ENCODE measurements at places on chromosomes 3 and 15.

DNA sequence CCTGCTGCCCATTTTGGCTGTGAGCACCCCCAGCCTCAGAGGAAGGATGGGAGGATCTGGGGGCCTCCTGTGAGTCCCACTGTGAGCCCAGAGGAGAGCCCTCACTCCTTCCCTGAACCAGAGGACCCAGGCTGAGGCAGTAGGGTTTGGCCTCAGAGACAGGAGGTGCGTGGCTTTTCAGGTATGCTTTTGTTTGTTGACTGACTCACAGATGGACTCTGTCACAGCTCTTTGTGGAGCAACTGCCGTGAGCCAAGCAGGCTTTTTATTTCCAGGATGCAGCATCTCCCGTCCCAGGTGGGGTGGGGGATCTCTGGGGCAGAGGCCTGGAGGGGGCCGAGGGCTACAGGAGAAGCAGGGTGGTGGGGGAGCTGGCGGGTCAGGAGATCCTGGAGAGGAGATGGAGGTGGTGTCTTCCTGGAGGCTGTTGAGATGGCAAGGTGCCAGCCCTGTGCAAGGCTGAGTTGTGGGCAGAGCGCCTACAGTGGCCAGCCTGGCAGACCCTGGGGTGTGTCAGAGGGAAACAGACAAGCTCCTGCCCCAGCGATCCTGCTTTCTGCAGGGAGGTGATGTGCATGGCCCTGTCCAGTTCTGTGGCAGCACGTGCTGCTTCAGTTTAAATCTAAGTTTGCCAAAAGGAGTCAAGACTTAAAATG is 24.0 kb downstream of the PLXNA1 start:
- no peak for DNase-seq

DNA sequence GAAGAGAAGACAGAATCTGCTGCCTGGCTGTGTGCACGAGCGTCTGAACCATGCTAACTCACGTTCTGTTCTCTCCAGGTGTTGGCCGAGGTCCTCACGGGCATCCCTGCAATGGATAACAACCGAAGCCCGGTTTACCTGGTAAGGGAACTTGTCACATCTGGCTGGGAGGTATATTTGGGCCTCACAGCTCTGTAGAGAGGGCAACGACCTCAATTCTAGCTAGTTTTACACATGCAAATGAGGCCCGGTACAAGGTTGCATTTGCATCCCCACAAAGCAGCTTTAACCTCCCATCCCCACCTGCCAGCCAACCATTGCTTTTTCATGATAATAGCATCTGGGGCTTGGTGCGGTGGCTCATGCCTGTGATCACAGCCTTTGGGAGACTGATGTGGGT is 22.0 kb upstream of the TATDN2 start:
- DNase-seq, result no peak

- DNase-seq, result no peak
Observed at GRCh38 chr3:123287051-123287961, 85.6 kb downstream of the SEC22A start.

DNA sequence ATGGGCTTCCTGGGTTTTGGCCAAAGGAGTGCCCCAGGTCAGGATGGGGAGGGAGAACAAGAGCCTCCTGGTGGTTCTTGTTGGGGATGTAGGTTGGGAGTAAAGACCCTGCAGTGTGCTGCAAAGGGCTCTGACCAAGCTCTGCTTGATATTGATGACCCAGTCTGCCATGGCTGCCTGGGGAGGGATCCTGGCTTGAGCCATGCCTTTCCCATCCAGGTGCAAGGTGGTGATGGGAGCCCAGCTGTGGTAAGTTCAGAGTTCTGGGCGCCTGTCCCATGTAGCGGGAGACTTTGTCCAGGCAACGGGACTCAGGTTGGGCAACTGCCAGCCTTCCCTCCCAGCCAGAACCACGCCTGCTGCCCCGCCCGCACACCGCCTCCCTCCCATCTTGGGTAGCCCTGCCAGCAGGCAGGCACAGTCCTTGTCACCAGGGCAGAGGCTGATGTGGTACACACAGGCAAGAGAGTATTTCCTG is 2.6 kb downstream of the GNAI2 start:
- DNase-seq, result no peak

- no peak for DNase-seq
Observed at GRCh38 chr3:25820816-25821486, 31.1 kb downstream of the OXSM start.

DNA sequence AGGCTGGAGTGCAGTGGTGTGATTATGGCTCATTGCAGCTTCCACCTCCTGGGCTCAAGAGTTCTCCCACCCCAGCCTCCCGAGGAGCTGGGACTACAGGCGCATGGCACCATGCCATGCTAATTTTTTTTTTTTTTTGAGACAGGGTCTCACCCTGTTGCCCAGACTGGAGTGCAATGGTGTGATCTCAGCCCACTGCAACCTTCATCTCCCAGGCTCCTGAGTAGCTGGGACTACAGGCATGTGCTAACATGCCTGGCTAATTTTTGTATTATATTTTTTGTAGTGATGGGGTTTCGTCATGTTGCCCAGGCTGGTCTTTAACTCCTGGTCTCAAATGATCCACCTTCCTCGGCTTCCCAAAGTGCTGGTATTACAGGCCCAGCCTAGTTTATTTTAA is 4.0 kb downstream of the TEX9 start:
- DNase-seq, result no peak

- no peak for DNase-seq
Observed at GRCh38 chr15:44308415-44308814, 19.9 kb downstream of the GOLM2 start.

GRCh38 chr3:149658744-149659497 is 1.1 kb upstream of the WWTR1 start:
- DNase-seq, result no peak

DNA sequence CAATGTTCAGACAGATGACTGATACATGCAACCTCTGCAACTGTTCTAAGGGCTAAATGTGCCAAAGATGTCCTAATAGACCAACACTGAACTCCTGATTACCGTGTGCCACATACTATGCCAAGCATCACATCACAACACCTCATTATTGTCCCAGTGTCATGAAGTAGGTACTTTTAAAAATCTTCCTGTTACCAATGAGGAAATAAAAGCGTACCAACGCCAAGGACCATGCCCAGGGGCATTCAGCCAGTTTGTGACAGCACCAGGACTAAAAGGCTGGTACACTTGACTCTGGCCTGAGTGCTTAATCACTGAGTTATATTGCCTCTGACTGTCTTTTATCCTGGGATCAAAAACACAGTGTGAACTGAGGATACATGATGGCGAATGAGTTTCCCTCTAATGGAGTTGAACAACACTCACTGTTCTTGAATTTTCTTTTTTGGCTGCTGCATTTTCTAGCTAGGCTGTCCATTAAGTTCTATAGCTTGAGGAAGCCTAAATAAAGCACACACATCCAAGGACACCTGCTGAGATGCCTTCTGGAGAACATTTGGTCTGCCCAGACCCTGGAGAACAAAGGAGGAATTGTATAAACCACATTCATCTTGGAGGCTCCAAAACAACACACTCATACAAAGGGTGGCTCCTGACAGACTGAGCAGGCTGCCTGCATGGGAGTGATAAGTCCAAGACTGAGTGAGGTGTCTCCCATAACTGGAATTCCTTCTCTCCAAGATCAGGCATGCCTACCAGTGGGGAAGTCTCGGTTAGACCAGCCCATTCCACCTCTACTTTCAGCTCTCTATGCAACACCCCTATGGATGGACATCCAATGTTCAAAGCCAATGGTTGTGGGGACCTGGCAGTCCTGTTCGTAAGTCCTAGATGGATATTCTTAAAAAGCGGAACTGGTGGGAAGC is 126.7 kb upstream of the PRICKLE2 start:
- DNase-seq, result no peak

DNA sequence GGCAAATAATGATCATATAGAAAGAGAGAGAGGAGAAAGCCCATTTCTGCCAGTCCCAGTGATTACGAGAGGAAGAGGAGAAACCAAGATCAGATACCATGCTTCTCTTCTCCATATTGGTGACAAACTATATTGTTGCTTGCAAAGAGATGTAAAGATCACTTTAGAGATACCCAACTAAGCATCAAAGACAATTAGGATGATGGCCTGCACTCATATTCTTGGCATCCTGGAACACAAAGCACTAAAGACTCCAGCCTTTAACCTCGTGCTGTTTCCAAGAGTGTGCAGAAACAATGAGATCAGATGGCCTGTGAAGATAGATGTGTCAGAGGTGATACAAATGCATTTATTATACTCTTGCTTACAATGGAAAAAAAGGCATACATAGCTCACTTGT is 170.7 kb upstream of the TP63 start:
- no peak for DNase-seq

DNA sequence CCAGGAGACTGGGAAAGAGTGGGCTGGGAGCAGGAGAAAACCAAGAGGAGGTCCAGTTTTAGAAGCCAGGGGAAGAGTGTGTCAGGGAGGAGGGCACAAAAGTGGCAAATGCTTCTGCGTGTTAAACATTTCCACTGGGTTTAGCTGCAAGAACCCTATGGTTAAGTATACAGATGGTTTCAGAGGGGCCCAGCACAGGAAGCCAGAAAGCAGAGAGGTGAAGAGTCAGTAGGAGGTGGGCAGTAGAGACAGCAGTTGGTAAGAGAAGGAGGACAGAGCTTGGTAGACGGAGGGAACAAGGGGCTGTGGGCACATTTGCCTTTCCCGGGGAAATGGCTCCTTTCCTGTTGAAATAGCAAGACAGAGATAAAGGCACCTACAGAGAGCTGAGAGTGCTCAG is 133.8 kb downstream of the EPHB1 start:
- DNase-seq, result no peak

DNA sequence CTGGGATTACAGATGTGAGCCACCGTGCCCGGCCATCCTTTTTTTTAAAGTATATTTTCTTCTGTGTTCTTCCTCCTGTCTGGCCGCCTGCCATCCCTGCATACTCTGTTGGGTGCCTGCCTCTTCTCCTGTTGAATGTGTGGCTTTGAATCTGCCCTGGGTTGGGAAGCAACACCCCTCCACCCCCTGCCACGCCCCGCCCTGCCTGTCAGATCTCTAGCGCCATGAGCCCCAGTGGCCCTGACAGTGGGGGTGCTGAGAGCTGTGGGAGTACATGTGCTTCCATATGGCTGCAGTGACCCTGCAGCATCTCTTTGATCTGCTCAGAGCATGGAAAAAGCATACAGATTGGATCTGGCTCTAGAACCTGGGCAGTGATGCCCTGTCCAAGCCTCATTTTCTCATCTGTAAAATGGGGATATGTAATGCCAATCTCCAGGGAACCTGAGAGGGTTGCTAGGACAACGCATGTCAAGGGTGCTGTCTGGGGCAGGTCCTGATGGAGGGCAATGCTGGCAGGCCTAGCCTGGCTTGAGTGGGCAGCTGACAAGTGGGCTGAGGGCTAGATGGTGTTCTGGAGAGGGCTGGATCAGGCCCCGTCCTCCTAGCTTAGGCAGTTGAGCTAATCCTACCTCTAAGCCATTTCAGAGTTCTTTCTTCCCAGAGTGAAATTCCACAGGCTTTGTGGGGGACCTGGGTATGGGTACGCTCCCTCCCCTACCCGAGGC is 23.9 kb downstream of the CCDC13 start:
- DNase-seq, result no peak

DNA sequence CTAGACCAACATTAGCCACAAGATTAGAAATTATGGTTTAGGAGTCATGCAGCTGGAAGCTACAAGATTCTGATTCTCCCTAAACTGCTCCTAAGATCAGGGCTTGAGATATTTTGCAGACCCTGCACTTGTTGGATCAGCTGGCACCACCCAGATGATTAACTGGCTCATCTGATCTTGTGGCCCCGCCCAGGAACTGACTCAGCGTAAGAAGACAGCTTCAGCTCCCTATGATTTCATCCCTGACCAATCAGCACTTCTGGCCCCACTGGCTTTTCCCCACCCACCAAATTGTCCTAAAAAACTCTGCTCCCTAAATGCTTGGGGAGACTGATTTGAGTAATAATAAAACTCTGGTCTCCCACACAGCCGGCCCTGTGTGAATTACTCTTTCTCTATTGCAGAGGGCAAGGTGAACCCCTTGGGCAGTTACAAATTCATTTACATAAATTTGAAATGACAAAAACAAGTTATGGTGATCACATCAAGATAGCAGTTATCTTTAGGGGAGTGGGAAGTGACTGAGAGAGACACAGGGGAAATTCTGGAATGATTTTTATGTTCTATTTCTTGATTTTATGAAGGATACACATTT is 76.5 kb downstream of the CD200R1L start:
- peak; percentile 37 for DNase-seq

DNA sequence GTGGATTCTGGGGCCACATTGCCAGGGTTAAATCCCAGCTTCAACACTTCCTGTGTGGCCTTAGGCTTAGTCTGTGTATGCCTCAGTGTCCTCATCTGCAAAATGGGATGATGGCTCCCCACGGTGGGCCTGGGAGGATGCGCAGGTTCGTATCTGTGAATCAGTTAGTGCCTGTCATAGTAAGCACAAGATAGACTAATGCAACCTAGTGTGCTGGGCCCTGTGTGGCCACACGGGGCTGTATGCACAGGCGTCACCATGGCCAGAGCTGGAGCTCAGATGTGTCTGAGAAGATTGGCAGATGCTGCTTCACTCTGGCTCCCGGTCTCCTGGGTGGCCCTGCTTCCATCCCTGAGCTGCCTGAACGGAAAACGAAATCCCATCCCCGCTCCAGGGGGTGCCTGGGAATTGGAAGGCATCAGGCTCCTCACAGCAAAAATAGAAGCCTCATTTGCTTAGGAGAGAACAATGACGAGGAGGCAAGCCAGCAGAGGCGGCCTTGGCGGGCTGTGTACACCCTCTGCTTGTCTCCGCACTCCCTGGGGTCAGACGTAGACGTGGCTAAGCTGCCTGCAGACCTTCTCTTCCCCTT is 103.6 kb downstream of the APBA2 start:
- DNase-seq, result no peak

- DNase-seq, result peak; percentile 36
Observed at GRCh38 chr15:65189102-65189740, 4.1 kb upstream of the CLPX start.

GRCh38 chr3:138383715-138384465 is 35.5 kb downstream of the MRAS start:
- DNase-seq, result no peak

DNA sequence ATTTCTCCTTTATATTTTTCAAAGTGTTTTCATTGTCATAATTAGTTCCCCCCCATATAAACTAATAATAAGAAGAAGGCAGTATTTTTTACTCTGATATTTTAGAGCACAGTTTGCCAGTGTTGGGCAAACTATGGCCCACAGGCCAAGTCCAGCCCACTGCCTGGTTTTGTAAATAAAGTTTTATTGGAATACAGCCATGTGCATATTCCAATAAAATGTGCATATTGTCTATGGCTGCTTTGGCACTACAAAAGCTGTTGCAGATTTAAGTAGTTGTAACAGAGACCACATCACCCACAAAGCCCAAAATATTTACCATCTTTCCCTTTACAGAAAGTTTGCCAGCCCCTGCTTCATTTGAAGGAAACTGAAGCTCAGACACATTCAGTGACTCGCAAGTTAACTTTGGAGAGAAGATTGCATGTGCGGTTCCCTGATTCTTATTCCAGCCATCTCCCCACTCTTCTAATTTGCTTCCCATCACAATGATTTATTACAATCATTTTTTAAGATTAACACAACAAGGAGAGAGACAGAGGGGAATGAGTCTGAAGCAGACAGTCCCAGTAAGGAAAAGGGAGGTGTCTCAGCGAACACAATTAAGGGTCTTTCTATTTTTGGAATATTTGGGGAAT is 48.9 kb downstream of the RFTN1 start:
- no peak for DNase-seq

- no peak for DNase-seq
Observed at GRCh38 chr15:87623832-87624231, 632.7 kb downstream of the NTRK3 start.

GRCh38 chr15:39963786-39964185 is 29.9 kb downstream of the EIF2AK4 start:
- no peak for DNase-seq

All from NCI-H460 (cell line).